ENCODE measurements at places on chromosomes 7 and 10. TPM values are rescaled to one million over a fixed set of nuclear protein-coding genes. Genes with fewer than 3 reads are reported as not detected.

- DNase-seq, result no peak
- H3K36me3 ChIP-seq, result no peaks in the 10 kb centered on the region
- no peaks in the 10 kb centered on the region for H3K4me1 ChIP-seq
- H3K4me3 ChIP-seq, result no peak overlapping the region
Observed at GRCh38 chr7:149525280-149525679, 27.7 kb upstream of the ZNF746 start.

GRCh38 chr7:86733783-86734182, 90.1 kb downstream of the GRM3 start:
- no peak overlapping the region for H3K27ac ChIP-seq
- DNase-seq, result no peak
- no peak overlapping the region for H3K4me3 ChIP-seq
- no peaks in the 10 kb centered on the region for H3K36me3 ChIP-seq

GRCh38 chr7:81684514-81685269, 85.2 kb downstream of the HGF start:
- DNase-seq, result peak; percentile 85
- no peak overlapping the region for H3K27ac ChIP-seq
- no peaks in the 10 kb centered on the region for H3K36me3 ChIP-seq
- H3K4me3 ChIP-seq, result no peak overlapping the region

DNA sequence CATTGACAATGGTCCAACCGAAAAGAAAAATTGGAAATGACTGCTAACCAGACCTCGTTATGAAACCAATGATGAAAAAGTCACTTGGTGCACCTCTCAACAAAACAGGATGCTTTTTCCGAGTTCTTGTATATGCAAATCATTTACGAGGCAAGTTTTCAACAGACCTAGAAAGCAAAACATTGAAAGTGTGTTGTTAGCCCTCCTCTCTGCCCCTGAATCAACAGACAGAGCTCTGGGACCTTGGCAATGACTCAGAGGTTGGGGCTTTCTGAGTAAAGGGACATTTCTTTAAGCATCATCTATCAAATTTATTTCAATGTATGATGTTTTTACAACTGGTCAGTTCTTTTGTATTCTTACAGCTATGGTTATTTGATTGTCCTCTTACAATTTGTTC, 16.3 kb upstream of the DKK1 start:
- no peak overlapping the region for H3K27ac ChIP-seq
- H3K27me3 ChIP-seq, result no peaks in the 10 kb centered on the region
- no peaks in the 10 kb centered on the region for H3K36me3 ChIP-seq
- H3K4me3 ChIP-seq, result no peak overlapping the region

The NAT16 gene
- total RNA-seq, result 0.26 TPM

Measured in body of pancreas (tissue), 4 donors.